ENCODE measurements at places on chromosomes 7 and 10. TPM values are rescaled to one million over a fixed set of nuclear protein-coding genes. Genes with fewer than 3 reads are reported as not detected.

CFAP46 gene
- total RNA-seq: 3.0 TPM

TMEM213 gene
- not detected for total RNA-seq

KIF11 gene
- total RNA-seq: 19.9 TPM

DKK1 gene
- total RNA-seq: 6.0 TPM

CYP3A4 gene
- total RNA-seq: not detected

CPED1 gene
- 3.2 TPM for total RNA-seq

CBX3 gene
- total RNA-seq: 223 TPM

ERV3-1 gene
- total RNA-seq: 17.4 TPM

TECPR1 gene
- total RNA-seq: 27.8 TPM

ZNF25 gene
- total RNA-seq: 2.4 TPM

TYW1B gene
- total RNA-seq: 2.4 TPM

FAM107B gene
- 6.0 TPM for total RNA-seq

NUTM2E gene
- total RNA-seq: not detected

COPS6 gene
- total RNA-seq: 80.0 TPM

CTAGE4 gene
- not detected for total RNA-seq

ACSM6 gene
- total RNA-seq: not detected

C1QL3 gene
- total RNA-seq: 0.35 TPM

HHEX gene
- total RNA-seq: 0.32 TPM

LRRTM3 gene
- total RNA-seq: 2.5 TPM

NPTX2 gene
- not detected for total RNA-seq

TMEM196 gene
- not detected for total RNA-seq

CDK14 gene
- total RNA-seq: 20.6 TPM

C7orf33 gene
- not detected for total RNA-seq

PNLIPRP1 gene
- not detected for total RNA-seq

TBX20 gene
- total RNA-seq: 240 TPM

HKDC1 gene
- total RNA-seq: not detected

STOX1 gene
- 6.0 TPM for total RNA-seq

GPR26 gene
- total RNA-seq: not detected

TMEM229A gene
- 0.18 TPM for total RNA-seq

GPR158 gene
- 0.18 TPM for total RNA-seq

GATA3 gene
- 3.4 TPM for total RNA-seq

ADO gene
- 29.4 TPM for total RNA-seq

PPP1R17 gene
- not detected for total RNA-seq

STEAP1 gene
- not detected for total RNA-seq

CLCN1 gene
- total RNA-seq: 0.11 TPM

NRAP gene
- total RNA-seq: not detected

SHTN1 gene
- 2.9 TPM for total RNA-seq

SEMA3C gene
- 36.2 TPM for total RNA-seq

NPSR1 gene
- total RNA-seq: not detected

PILRA gene
- total RNA-seq: 3.1 TPM

SHH gene
- total RNA-seq: not detected

SPACDR gene
- 1.6 TPM for total RNA-seq

PRSS2 gene
- total RNA-seq: not detected

RARRES2 gene
- total RNA-seq: 4.2 TPM

ZCCHC24 gene
- 56.5 TPM for total RNA-seq

PPP3CB gene
- 45.2 TPM for total RNA-seq

C10orf71 gene
- total RNA-seq: 3.1 TPM

ZNF853 gene
- total RNA-seq: 32.2 TPM
